Pancreas (tissue), 10 donors: ENCODE measurements at places on chromosomes 2 and 18. TPM values are rescaled to one million over a fixed set of nuclear protein-coding genes. Genes with fewer than 3 reads are reported as not detected.

ARHGEF33 gene
- 0.38 TPM for total RNA-seq

TMEM131 gene
- 22.3 TPM for total RNA-seq

LHCGR gene
- not detected for total RNA-seq

PLCD4 gene
- total RNA-seq = not detected

C2orf76 gene
- total RNA-seq = 5.1 TPM

SKOR2 gene
- not detected for total RNA-seq

HAAO gene
- 15.8 TPM for total RNA-seq

GORASP2 gene
- total RNA-seq = 46.8 TPM

TCF7L1 gene
- 1.7 TPM for total RNA-seq

GALNT13 gene
- total RNA-seq = 1.5 TPM

HMSD gene
- not detected for total RNA-seq

DPP4 gene
- 2.3 TPM for total RNA-seq

TBR1 gene
- total RNA-seq = not detected

TEX44 gene
- total RNA-seq = not detected

GEN1 gene
- 1.4 TPM for total RNA-seq
